H9 (cell line): ENCODE measurements at places on chromosomes 12 and 14. TPM values are rescaled to one million over a fixed set of nuclear protein-coding genes. Genes with fewer than 3 reads are reported as not detected.

DNA sequence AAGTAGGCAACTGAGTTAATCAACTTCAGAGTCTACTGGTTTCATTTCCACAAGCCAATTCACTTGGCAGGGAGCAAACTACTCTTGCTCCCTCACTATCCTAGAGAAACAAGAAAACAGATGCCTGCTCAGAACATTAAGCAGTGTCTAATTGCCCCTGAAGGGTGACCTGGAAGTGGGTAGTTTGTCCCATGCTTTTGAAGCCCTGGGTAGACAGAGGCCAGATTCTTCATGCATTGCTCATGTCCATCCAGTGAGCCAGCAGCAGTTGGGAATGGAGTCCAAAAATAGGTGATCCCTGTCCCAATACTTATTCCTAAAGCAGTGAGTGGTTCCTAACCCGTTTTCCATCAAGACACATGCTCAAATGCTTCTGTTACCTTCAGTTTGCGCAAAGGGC, 48.8 kb downstream of the BICDL1 start:
- no peak for DNase-seq

BCL2L14 gene
- 0.28 and 0.42 TPM in 2 replicates for total RNA-seq

DNA sequence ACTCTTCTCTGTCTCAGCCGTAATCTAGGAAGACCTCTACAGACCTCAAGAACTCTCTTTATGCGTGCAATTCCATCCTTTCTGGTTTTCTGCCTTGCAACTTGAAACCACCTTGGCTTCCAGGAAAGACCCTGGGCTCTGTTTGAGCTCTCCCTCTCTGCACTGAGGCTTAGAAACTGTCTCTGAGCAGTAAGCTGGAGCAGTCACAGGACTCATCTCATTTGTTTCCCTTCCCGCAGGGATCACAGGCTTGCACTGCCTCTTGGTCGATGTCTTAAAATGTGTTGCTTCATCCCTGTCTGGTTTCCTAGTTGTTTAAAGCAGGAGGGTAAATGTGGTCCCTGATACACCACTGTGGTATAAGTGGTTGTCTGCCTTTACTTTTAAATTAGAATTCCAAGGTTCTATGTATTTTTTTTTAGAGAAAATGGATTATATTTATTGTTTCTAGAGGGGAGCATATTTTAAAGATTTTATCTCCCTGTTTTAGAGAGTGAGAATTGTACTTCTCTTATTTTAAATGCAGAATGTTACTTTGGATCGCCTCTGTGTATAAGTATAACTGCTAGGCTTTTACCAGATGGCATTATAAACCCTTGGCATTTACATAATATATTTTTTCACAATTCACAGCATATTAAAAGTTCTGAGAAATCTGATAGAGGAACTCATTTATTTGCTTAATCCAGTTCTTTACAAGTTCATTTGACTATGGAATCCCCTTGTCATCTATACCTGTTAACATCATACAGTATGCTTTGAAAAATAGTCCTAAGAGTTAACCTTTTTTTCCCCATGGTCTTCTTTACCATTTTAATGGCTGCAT, 26.4 kb downstream of the EID3 start:
- DNase-seq, result no peak

IQSEC3 gene
- total RNA-seq, result 0.50 and 0.55 TPM in 2 replicates

DNA sequence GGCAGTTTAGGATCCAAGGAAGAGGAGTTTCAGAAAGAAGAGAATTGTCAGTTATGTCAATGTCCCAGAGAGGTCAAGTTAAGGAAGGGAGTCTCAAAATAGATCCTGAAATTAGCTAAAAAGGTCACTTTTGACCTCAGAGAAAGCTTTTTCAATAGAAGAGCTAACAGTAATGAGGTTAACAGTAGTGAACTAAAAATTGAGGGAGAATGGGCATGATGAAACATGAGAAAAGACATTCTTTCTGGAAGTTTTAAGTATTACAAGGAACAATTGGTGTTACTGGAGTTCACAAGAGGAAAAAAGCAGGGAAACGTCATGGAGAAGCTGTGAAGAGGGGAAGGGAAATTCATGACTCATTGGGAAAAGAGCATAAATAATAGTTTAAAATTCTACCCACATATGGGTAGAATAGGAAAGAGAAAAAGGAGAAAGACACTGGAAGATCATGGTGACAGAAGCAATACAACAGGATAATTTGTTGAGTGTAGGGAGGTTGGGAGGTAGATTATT, 381.2 kb upstream of the FAR2 start:
- DNase-seq, result no peak

DNA sequence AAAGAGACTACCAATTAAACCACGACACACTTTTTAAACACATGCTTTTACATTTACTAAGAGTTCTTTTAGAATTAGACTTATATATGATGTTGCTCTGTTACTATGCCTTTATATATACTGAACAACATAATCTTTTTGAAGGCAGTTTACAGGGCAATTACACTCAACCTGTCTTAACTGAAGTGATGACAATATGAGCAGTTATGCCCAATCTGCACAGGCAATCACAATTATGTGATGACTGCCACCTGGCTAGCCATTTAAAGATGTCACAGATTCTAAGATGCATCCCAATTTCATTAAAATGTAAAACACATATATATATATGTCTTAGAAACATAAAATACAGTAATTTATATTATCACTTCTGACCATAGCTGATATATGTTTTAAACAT, 112.6 kb downstream of the STXBP6 start:
- no peak for DNase-seq

DNA sequence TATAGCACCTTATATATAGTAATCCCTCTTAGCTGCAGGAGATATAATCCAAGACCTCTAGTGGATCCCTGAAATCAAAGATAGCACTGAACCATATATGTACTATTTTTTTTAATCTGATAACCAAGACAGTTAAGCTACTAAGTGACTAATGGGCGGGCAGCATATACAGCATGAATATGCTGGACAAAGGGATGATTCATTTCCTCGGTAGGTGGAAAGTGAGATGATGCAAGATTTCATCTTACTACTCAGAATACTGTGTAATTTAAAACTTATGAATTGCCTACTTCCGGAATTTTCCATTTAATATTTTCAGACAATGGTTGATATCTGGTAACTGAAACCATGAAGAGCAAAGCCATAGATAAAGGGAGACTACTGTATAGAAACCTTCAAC, 36.2 kb downstream of the PRMT8 start:
- DNase-seq, result no peak

VPS33A gene
- 44.3 and 45.9 TPM in 2 replicates for total RNA-seq

- DNase-seq, result no peak
Observed at GRCh38 chr12:132658149-132658894, 28.8 kb downstream of the POLE start.

GRCh38 chr12:121903202-121903601, 14.6 kb downstream of the PSMD9 start:
- DNase-seq, result no peak

TAS2R19 gene
- 1.7 and 2.6 TPM in 2 replicates for total RNA-seq

DNA sequence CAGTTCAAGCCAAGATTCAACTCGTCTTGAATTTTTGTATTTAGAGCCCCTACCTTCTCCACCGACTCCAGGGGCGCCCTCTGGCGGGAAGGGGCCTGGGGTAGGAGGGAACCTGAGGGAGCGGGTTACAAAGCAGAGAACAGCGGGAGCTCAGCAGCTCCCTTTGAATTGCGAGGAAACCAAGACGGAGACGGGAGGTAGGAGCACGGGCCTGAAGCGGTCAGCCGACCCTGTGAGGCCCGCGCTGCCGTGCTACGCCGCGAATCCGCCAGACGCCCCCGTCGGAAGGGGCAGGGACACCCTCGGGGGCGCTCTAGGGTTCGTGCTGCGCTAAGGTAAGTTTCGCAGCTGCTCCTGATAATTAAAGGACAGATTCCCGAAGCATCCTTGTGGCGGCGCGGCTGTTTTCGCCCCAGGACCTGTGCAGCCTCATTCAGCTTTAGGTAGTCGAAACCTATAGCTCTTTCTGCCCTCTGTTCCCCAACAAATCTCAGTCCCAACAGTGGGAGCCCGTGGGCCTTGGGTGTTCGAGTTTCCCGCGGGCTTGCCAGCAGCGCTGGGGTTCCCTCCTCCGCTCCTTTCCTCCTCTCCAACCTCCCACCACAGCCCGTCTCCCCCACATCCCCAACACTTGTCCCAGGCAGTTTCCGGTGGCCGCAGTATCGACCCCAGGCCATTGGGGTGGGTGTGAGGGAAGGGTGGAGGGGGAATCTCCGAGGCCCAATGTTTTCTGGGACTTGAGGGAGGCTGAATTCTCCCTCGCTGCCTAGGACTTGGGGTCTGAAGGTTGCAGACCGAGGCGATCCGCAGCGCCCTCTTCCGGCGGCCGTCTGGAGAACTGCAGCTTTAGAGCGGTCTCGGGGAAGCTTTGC, 5.1 kb upstream of the NKX2-1 start:
- peak; percentile 90 for DNase-seq

GRCh38 chr12:2535583-2536204, 259.1 kb upstream of the FKBP4 start:
- DNase-seq, result no peak

- no peak for DNase-seq
Observed at GRCh38 chr12:47048541-47048940, 30.9 kb upstream of the PCED1B start.

DNA sequence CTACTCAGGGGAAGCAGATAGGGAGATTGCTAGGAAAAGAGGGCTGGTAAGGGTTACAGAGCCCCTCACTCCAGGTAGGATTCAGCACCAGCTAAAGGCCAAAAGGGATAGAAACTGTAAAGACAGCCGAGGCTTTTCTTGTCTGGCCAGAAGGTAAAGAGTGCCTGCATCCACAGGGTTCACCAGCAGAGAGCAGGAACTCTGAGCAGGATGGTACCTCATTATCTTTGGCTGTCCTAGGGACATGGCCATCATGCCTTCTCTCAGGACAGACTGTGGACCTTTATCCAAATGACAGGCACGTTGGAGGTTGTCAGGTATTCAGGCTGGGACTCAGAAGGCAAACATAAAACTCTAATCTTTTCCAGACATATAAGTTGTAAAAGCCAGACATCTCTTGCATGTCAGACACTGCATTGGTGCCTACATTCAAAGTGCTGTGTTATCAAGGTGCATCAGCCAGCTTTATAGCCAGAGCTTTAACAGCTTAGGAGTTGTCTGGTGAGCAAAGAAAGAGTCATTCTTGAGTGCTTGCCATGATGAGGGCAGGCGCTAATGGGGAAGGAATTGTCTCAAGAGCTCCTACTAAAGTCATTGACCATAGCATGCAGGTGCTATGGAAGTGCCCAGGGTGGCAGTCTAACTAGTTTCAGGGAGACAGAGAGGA, 89.5 kb downstream of the PELI2 start:
- no peak for DNase-seq

DNA sequence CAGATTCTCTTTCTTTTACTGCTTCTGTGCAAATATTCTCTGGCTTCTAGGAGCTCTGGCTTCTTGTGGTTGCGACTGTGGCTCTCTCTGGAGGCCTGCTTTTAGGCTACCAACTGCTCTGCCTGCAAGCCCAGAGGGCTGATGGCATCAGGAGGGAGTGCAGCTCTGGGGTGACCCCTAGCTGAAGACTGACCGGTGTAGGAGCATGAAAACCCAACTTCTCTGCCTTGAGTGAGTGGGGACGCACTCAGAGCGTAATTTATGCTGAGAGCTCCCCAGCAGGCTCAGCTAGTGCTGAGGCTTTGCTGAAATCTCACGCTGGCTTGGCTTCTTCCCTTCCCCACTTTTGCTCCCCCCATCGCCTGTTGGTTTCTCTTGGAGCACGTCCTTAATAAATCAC, 29.9 kb upstream of the RBM19 start:
- peak; percentile 82 for DNase-seq

- DNase-seq, result no peak
Observed at GRCh38 chr12:857611-858010, 91.9 kb downstream of the RAD52 start.

- DNase-seq, result no peak
Observed at GRCh38 chr14:43361751-43362150, 1145.3 kb downstream of the FSCB start.
